ENCODE measurements at places on chromosomes 6 and 20.

DNA sequence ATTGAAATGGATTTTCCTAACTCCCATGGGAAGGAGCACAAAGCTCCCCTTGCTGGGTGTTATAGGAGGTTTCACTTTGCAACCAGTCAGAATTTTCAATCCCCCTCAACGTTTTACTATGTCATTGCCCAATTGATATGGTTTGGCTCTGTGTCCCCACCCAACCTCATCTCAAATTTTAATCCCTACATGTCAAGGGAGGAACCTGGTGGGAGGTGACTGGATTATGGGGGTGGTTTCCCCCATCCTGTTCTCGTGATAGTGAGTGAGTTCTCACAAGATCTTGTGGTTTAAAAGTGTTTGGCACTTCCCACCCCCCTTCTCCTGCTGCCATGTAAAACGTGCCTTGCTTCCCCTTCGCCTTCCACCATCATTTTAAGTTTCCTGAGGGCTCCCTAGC, 62.9 kb downstream of the ZMYND8 start:
- DNase-seq, result no peak

DNA sequence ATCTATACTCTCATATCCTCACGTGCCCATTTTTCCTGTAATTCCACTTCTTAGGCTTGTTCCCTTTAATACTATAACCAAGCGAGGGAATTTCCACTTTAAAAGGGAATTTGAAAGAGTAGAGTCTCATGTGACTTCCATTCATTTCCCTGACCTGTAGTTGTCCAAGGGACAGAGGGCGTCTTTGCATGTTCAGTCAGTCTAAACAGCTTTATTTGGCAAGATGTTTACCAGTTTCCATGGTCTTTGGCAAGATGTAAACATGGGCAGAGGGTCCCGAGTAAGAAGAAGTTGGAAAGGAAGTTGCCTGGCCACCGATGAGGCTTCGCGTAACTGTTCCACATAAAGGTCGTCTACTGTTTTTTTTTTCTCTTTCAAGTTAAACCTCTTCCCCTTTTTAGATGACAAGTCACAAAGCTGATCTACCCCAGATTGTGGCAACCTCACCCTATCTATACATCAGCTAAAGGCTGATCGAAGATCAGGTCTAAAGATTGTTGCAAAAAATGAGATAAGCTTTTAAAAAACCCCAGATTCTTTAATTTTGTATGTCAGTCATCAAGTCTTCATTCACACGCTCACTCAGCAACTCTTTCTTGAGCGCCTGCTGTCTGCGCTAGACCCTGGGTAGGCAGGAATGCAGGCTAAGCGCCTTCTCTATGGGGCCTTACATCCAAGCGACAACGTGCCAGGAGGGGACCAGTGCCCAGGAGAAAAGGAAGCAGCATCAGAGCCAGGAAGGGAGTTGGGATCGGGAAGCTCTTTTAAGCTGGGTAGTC, 31.7 kb upstream of the CCR6 start:
- DNase-seq, result no peak

DNA sequence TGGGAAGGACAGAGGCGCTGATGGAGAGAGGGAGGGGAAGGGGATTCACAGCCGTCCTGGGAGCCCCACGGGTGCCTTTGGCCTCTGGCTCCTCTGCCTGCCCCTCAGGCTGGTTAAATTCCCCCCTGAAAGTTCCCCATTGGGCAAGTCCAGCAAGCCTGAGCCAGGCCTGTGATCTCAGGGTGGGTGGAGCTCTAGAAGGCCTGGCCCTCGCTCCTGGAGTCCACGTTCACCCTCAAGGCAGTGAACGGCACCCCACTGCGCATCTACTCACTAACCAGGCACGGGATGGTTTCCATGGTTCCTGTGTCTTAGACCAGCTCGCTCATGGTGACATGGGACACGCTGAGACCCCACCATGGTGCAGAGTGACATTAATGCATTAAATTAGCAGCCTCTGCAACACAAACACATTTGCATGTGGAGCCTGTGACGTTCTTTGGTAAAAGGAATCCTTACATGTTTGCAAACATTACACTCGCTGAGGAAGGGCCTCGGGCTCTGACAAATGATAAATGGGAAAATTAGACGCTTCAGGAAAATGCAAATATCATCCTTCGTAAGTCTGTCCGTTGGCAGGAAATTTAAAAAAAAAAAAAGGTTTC, 452.7 kb downstream of the PREX1 start:
- DNase-seq, result no peak

DNA sequence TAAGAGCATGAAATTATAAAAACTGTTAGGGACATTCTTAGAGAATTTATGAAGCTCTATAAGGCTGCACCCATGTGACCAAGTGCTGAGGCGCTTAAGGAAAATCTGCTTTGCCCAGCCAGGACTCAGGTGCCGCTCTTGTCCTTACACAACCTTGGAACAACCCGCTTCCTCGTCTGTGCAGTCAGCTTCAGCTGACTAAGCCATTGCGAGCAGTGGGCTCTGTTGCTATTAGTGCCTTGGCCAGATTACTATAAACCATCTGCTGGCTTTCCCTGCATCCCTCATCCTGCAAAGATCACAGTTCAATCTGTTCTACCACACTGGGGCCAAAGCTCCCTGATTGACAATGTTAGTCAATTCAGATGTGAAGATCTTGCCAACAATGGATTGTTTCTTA, 89.1 kb upstream of the E2F3 start:
- no peak for DNase-seq

- no peak for DNase-seq
Observed at GRCh38 chr20:38165966-38166702, 1.1 kb upstream of the TGM2 start.

- peak; percentile 53 for DNase-seq
Observed at GRCh38 chr20:10857352-10858070, 183.7 kb upstream of the JAG1 start.

DNA sequence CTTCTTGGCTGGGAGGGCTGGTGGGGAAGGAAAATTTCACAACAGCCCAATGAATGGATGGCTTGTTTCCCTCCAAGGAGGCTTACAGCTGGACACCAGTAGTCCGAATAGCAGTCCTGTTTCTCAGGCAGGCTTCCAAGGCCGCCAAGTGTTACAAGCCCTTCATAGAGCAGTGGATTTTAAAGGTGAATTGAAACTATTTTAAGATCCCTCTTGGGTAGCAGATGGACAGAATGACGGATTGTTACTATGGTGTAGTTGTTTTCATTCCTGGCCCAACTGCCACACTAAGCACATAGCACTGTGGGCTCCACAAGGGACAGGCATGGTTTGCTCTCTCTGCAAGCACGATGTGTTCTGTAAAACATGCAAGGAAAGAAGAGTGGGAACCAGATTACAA, 203.3 kb upstream of the TAB2 start:
- peak; percentile 29 for DNase-seq

- no peak for DNase-seq
Observed at GRCh38 chr6:169940481-169941271, 189.3 kb downstream of the ERMARD start.

- peak; percentile 68 for DNase-seq
Observed at GRCh38 chr6:83511901-83512681, at the start of gene PRSS35. TSS of gene PRSS35 (plus strand) at chr6:83512534. CDS start at chr6:83523442, 10,908 bp downstream.

DNA sequence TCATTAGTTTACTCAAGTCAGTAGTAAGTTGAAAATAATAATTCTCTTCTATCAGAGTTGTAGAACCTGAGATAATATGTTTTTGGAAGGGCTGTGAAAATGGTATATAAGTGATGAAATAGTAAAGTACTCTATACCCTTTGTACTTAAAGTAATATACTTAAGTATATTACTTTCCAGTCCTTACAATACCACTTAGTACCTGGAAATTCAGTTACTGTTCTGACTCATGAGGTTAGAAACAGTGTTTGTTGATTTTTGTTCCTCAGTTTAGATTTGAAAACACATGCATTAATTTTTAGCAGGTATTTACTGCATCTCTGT, 10.1 kb downstream of the TULP4 start:
- no peak for DNase-seq

DNA sequence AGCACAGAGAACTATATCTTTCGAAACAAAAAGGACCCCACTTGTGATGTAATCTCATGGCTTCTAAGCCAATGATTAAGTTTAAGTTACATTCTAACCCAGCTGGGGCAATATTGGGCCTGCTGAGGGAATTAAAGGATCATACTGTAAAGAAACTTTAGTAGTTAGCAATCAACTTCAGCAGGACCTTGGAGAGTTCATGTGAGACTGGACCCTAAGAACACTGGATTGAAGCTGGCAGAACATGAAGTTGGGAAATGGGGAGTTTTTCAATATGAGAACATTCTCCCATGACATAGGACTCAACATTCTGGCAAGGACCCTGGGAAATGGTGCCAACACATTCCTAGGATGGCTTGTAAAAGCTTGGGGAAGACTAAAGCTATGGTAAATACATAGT, 516.2 kb downstream of the PKHD1 start:
- DNase-seq, result no peak

DNA sequence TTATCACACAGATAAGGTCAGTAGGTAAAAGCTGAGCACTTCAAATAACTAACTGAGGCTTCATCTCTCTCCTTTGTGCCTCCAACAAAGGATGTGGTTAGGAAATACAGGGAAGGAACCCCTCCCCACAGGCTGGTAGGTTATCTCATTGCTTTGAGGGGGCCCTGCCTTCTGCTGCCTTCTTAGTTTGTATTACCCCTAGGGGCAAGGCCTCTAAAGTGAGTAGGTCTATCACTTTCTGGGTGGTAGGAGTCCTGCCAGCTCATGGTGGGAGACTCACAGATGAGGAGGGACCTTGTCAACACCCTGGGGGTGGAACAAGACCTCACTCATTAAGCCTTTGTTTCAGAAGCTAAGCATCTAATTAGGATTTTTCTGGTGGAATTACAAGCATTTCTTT, 34.6 kb downstream of the EDN1 start:
- DNase-seq, result no peak

DNA sequence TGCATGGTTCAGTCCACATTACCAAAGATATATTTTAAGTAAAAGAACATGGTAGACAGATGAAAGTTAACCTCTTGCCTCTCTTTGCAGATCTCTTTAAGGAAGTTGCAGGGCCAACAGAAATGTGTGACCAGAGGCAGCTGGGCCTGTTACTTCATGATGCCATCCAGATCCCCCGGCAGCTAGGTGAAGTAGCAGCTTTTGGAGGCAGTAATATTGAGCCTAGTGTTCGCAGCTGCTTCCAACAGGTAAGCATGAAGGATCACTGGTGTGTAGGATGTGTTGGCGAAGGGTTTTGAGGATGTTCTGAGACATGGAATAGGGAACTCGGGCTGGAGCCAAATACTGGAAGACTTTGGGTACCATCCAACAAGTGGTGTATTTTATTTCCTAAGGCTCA, 508.6 kb downstream of the UTRN start:
- no peak for DNase-seq

DNA sequence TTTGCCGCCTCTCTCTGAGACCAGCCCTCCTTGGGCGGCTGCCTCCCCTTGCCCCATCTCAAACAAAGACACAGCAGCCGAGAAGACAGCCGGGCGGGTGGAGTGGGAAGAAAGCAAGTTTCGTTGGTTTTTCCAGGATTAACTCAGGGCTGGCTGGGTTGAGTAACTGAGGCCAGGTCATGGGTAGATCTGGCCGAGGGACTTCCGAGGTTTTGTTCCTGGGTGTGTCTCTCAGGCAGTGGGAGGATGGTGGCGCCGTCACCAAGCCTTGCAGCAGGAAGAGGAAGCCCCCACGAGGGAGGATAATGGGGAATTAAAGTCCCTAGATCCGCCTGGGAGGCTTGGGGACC, 167.2 kb downstream of the TTLL2 start:
- DNase-seq, result no peak

DNA sequence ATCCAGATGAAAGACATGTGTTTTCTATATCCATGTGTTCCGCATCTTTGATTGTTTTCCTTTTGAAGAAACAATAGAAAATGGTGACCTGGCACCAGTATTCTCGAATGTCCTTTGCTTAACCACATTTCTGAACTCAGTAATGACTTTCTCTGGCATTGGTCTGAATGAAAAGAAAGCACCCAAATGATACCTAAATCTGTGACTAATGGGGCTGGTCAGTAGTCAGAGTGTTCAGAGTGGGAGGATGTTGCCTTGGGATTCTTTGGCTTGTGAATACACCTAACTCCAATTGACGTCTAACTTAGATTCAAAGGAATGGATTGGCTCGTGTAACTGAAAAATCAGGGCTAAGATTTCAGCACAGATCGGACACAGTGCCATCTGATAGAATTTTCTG, 27.1 kb downstream of the PARD6B start:
- no peak for DNase-seq

DNA sequence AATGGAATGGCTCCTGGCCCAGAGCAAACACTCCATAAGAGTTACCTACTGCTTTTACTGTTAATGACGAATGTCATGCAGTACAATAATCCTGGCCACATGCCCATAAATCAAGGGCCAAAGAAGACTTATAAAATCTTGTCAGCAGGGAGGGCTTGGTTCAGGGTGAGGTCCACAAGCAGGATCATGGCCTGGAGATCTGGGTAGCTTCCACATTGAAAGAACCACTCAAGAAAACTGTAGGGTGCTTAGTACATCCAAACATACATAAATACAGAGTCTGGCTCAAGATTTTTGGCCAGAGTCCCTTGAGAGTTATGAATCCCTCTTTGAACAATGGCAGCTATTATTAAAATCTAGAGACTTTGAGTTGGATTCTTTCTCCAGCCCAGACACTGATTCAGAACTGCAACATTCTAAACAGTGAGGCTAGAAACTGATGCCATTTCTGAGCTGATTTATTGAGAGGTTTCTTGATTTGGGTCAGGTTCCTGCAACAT, 188.7 kb downstream of the CDC5L start:
- no peak for DNase-seq

GRCh38 chr6:47075741-47076421, 33.7 kb upstream of the ADGRF1 start:
- DNase-seq, result no peak

DNA sequence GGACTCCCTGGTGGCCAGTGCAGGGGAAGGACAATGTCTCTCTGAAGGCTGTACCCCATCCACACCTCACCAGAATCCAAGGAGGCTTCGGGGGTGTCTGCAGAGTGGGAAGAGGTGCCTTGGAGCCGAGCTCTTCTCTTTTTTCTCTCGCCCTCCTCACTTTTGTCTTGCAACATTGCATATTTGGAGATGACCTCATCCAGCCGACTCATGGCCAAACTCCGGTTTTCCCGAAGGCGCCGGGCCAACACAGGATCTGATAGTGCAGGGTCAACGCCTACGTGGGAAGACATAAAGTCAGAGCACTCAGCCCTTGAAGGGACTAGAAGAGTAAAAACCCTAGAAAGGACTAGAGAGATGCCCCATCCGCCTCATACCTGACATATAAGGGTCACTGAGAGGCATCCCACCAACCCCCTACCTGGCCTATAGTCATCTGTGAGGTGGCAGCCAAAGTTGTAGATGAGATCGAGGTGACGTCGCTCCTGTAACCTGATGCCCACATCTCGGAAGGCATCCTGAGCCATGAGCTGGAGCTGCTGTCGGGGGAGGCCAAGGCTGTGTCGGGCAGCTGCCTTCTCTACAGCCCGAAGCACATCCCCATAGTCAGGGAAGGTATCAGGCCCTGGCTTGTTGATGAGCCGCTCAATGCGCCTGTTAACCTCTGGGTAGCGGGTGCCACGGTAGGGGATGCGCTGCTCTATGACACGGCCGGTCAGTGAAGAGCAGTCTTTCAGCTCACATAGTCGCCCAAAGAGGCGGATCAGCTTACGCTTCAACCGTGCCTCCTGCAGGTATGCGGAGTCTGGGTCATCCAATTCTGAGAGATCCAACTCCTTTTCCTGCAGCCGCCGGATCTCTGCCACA, 3.0 kb upstream of the ZBTB22 start:
- no peak for DNase-seq

- no peak for DNase-seq
Observed at GRCh38 chr6:34021554-34022190, 124.2 kb downstream of the GRM4 start.

GRCh38 chr20:62819494-62820174, 2.8 kb downstream of the COL9A3 start:
- DNase-seq, result no peak

GRCh38 chr20:41996951-41997350, 378.8 kb upstream of the CHD6 start:
- DNase-seq, result no peak

All from hindlimb muscle (tissue), 1 donor.